Frontal cortex (tissue), 4 donors: ENCODE measurements at places on chromosomes 6 and 20.

GRCh38 chr6:76587271-76587670 lies 514.8 kb upstream of the IMPG1 start:
- no peak for DNase-seq

DNA sequence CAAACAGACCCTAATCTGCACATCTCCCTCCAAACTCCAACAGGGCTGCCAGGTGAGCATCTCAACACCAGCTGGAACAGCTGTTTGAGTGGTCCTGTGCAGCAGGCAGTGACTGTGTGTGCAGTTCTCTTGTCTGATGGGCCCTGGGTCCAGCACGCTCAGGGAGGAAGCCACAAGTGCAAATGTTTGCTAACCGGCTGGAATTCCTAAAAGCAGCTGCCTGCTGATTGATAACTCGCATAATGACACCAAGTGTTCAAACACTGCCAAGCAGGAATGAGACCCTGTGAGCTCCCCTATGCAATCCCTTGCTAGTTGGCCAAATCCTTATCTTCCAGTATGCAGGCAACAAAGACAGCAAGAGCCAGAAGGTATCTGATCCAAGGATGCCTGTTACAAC lies 650.6 kb downstream of the CBLN4 start:
- DNase-seq = no peak

GRCh38 chr6:14349507-14349906 lies 231.9 kb downstream of the CD83 start:
- DNase-seq = no peak

DNA sequence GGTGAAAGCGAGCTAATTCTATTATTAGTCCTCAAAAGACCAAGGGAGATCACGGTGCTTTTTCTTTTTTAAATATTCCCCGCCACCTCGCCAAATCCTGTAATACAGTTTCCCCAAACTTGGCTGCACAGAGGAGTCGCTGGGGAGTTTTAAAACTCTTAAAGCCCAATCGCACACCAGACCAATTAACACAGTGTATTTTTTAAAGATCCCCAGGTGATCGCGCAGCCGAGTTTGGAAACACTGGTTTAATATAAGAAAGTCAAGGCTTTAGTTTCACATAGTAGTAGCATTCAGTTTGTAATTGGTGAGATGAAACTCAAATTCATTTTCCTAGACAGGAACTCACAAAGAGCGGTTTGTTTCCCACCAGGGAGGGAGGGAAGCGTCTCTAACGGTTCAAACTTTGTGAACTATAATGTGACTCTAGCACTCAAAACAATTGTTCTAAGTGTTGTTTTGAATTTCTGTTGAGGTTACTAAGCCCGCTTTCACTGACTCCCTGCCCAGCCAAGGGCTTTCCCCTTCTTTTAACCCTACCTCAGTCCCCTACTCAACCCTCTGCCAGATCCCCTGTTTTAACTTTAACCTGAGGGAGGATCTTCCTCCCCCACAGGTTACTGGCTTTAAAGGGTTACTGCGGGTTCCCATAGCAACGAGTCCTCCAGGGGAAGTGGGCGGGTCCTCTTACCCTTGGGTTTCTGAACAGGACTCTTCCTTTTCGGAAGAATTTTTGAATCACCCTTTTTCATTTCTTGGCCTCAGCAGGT lies 25.7 kb upstream of the BTBD3 start:
- no peak for DNase-seq

DNA sequence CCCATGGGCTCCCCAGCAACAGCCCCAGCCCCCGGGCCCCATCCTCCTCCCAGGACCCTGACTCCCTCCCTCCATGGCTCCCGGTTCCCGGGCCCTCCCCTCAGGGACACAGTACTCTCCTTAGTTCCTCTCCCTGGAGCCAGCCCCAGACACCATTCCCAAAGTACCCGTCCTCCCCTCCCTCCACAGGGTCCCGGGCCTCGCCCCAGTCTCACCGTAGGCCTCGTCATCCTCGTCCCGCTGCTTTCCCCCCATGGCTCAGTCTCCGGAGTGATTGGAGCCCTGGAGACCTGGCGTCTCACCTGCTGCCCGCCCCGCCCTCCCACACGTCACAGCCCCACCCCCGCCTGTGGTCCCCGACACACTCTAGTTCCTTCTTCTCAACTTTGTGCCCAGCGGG lies at the start of gene SLC44A4:
Gene SLC44A4, minus strand, starts transcription at position 272 of the 400 bp plus-strand sequence. Its CDS starts 17 bp downstream, at position 255.
- DNase-seq = no peak

- no peak for DNase-seq
These were observed 85.7 kb downstream of the SHLD1 start for GRCh38 chr20:5835871-5836270.

DNA sequence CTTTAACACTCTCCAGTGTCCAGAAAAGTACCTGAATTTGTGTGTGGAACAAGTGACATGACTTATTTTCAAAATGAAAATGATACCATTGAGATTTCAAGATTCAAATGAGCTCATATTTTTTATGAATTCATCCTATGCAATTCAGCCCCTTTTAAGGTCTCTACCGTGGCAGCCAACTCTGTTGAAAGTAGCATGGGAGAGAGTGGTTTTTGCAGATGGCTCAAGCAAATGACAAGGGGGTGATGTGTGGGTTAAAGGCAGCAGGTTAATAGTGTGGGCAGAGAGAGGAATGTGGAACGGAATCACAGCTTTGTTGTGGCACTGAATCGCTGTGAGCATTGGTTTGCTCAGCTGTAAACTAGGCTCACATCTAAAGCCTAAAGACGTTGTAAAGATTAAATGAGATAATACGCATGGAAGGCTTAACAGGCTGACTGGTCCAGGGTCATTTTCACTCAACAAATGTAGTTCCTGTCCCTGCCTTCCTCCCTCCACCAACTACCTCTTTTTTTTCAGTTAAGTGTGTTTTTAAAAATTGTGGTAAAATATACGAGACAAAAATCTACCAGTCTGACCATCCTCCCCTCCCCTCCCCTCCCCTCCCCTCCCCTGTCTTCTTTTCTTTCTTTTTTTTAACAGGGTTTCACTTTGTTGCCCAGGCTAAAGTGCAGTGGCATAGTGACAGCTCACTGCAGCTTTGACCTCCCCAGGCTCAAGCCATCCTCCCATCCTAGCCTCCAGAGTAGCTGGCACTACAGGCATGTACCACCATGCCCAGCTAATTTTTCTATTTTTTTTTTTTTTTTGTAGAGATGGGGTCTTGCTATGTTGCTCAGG lies 114.7 kb upstream of the ZNF217 start:
- no peak for DNase-seq

DNA sequence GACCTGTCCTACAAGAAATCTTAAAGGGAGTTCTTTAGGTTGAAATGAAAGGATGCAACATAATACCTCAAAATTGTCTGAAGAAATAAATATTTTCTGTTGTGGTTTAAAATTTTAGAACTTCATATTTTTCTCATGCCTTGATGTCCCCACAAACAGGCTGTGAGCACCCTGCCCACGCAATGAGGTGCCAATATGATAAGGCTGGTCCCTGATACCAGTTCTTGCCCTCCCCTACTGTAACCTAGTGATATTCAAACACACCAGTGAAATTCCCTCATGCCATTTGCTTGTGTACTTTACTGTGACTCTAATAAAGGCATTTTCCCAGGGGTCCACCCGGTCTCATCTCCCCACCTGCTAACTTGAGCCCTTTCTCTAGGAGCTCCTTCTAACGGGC lies 67.3 kb upstream of the SIRPG start:
- DNase-seq = no peak

- DNase-seq = no peak
These were observed 66.4 kb upstream of the NEDD9 start for GRCh38 chr6:11298651-11299420.

DNA sequence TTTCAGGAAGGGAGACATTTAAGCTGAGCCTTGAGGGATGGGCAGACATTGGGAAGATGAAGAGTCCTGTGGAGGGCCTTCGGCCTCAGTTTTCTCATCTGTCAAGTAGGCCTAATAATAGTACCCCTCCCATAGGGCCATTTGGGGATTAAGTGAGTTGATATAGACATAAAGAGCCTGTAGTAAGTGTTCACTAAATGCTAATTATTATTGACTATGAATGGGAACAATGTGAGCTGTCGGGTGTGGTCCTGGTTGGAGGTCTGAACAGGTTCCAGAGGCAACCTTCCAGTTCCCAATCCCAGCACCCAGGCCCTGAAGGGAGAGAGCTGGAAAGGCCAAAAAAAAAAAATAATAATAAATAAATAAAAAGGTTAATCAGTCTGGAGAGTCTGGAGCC lies 14.5 kb upstream of the ITPR3 start:
- no peak for DNase-seq

GRCh38 chr6:129882510-129883023 lies 21.5 kb upstream of the TMEM244 start:
- DNase-seq = no peak
